ENCODE measurements at places on chromosomes 4 and X.

- DNase-seq = no peak
Observed at GRCh38 chrX:111349101-111349500, 62.9 kb downstream of the DCX start.

DNA sequence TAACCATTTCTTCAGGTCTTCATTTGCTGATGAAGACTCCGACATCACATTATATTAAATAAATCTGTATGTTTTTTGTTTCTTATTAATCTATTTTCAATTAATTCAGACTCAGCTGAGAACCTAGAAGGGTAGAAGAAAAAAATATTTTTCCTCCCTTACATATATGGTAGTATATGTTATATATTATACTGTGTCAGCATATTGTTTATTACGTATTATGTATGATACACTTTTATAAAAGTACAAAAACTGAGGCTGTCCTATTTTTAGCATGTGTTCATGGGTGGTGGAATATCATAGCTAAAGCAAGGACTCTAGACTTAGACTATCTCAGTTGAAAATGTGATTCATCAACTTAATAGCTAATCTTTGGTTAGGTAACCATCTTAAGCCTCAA lies 149.3 kb downstream of the CENPC start:
- no peak for DNase-seq

- no peak for DNase-seq
Observed at GRCh38 chrX:154717824-154718223, 33.1 kb downstream of the GAB3 start.

DNA sequence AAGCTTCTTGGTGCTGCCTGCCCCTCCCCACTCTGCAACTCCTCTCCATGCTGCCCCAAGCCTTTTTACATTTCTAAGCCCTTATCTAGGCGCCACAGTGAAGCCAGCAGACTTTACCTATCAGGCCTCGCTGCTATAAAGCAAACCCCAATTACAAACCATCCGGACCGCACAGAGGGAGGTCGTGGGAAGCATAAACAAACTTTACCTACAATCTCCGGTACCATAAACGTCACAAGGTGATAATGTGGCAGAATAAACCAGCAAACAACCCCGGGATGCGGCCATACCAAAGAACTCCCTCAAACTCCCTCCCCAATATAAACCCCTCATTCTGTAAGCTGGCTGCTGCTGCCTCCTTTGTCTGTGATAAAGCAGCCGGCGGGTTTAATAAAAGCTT lies 54.0 kb upstream of the ZCCHC13 start:
- no peak for DNase-seq

- no peak for DNase-seq
Observed at GRCh38 chr4:53502094-53502493, 89.2 kb downstream of the LNX1 start.

- DNase-seq = no peak
Observed at GRCh38 chrX:31340587-31340986, 268.7 kb upstream of the FTHL17 start.

DNA sequence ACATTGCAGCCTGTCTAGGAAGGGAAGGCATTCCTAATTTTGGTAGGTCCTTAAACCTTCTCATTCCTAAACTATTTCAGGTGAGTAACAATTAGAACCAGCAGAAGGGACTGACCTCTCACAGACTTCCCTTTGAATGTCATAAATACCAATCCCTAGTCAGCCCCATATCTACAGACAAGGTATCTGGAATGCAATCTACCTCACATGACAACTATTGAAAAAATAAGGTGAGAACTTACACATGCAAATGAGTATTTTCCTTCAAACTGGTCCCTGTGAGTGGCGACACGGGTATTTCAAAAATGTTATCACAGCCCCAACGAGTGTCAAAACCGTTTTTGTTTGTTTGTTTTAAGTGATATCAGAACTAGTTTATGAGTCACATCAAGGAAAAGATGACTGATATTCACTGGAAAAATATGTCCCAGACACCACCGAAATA lies 102.4 kb upstream of the VCX2 start:
- DNase-seq = no peak

DNA sequence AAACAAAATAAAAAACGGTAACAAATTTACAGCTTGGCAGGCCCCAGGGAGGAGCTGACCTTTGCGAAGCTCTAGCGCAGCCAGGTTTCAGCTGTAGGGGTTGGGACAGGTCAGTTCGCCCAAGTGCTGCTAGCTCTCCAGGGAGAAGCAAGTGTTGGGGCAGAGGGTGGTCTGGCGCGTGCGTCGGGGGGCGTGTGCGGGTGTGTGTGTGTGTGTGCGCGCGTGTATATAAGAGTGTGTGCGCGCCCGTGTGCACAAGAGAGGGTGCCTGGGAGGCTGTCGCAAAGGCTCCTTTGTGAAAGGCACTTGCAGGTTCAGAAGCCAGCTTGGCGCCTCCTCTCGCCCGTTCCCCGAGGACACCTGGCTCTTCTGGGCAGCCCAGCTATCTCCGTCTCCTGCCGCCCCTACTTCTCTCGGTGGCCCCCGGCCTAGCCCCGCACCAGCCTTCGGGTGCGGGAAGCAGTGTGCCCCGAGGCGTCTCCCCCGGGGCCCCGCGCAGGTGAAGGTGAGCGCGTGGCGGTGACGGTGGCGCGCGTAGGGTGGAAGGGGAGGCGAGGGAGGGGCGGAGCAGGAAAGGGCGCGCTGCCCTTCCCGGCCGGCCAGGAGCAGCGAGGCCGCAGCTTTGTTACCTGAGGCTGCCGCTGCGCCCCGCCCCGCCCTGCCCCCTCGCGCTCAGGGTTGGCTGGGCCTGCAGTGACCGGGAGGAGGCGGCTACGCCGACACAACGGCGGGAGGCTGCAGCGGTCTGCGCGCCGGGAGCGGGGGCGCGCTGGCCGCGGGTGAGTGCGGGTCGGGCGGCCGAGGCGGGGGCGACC lies at the start of gene FHDC1:
Gene FHDC1 (plus strand): TSS at position 693 of the 815 bp plus-strand sequence. CDS start 6,735 bp downstream, outside the sequence.
- DNase-seq = no peak

- no peak for DNase-seq
Observed at GRCh38 chr4:172750910-172751309, 417.7 kb upstream of the GALNT7 start.

DNA sequence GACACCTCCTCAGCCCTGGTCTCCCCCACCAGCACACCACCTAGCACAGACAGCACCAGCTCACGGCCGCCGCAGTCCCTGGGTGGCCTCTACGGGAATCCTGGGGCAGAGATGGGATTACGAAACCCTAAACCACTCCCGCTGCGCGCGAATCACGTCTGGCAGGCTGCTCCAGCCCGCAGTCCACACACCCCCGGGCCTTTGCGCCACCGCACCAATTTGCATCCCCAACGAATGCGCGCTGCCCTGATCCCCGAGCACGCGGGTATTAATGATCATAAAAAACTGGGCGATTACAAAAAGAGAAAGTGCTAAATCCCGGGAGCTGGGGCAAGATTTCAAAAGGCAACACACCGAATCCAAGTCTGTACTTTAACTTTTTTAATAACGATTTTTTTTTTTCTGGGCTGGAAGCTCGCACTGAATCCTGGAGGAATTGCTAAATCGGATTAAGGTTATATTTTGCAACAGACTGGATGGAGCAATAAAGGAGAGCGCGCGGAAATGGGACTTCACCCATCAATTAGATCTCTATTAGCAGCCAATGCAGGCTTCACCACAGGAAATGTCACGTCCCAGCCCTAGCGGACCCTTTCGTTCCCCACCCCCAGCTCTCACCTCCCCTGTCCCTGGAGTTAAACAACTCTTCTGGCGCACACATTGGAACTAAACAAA lies 69.8 kb upstream of the TMEM33 start:
- peak; percentile 11 for DNase-seq

DNA sequence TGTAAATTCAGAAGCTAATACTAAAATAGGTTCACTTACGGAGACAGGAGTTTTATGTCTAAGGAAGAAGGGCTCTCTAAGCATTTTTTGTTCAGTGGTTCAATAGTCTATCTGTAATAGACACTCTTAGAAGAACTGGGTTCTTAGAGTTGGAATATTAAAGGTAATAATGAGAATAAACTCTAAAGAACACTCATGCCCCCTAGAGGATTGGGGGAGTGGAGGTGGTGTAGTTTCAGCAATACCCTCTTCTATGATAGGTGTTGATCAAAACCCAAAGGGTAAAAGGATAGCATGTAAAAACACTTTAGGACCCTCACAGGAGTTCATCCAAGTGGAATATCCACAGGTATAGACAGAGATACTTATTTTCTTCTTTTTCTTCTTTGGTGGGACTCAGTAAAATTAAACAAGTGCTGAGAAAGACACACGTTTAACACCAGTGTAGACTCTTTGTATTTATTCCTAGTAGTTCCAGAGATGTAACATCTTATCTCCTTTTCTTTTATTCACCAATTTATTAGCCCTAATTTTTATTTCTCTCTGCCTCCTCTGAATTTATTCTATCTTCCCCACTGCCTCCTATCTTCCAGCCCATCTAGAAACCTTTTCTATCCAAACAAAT lies 25.7 kb upstream of the MND1 start:
- DNase-seq = peak; percentile 18

- no peak for DNase-seq
Observed at GRCh38 chr4:26780539-26780938, 80.1 kb upstream of the STIM2 start.

- peak; percentile 24 for DNase-seq
Observed at GRCh38 chr4:111639876-111640275, 505.4 kb upstream of the FAM241A start.

DNA sequence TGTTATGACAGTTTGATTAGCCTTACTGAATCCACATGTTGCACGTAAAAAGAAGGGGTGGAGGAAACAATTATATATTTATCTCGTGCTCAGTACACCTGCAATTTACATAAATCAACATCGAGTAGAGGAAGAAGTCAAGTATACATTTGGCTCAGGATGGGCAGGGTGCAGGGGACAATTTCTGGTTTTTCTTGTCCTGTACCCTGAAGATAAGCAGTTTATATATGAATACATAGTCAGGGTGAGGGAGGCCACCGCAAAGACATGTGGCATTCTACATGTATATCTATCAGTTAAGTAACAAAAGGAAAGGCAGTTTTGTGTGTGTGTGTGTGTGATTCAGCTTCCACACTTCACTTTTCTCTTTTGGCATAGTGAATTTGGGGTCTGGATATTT lies 11.1 kb upstream of the EREG start:
- DNase-seq = no peak

- DNase-seq = no peak
Observed at GRCh38 chr4:69754926-69755580, 5.4 kb downstream of the SULT1B1 start.

DNA sequence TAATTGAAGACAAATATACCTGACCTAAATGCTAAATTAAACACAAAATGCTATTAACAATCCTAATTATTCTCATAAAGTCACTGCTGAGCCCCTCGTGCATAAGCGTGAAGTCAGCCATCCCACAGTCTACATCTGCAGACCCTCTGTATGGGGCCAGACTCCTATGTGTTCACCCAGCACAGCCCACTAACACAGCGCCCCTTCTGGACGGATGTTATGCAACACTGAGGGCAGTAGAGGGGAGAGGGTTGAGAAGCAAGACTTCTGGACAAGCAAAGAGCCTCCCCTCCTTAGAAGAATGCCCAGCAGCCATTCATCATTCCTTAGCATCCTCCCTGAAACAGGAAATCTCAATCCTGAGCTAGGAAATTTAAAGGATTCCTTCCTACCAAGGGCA lies 7.9 kb downstream of the TRPC3 start:
- no peak for DNase-seq

DNA sequence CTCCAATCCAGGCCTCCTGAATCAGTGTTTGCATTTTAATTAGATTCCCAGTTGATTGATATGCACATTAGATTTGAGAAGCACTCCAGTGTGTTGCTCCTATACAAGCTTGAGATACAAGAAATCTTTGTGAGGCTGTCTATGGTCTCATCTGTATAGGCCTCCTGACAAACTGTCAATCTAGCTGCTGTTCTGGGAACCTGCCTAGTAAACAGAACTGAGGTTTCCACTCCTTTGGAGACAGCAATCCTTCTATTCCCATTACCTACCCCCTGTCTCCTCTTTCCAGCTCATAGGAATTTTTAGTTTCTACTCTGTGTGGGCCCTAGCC lies 306.1 kb upstream of the EMCN start:
- DNase-seq = no peak

- DNase-seq = no peak
Observed at GRCh38 chr4:73019462-73020047, 50.0 kb downstream of the COX18 start.

- DNase-seq = no peak
Observed at GRCh38 chr4:169164669-169165415, 105.9 kb downstream of the SH3RF1 start.

GRCh38 chrX:39816871-39817731 lies 280.7 kb downstream of the BCOR start:
- DNase-seq = no peak

- DNase-seq = no peak
Observed at GRCh38 chr4:1574601-1575417, 109.3 kb downstream of the FAM53A start.

DNA sequence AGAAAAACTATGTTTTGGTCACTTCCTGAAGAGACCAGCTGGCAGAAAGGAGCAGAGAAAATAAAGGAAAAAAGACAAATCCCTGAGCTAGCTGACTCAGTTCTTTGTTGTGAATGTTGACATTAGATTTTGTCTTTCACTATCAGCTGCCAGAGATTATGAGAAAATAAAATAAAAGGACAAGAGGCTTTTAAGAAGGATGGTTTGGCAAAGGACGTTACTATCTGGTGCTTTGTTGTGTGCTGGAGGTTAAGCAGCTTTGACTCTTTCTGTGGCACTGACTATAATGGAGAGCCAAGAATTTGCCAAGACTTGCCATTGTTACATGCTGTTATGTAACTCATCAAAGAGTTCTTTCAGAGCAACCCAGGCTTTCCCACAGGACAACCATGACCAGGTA lies 12.1 kb downstream of the ASB5 start:
- no peak for DNase-seq

GRCh38 chr4:152926959-152927358 lies 9.2 kb upstream of the FHDC1 start:
- no peak for DNase-seq

- DNase-seq = no peak
Observed at GRCh38 chrX:11789809-11790208, 31.8 kb downstream of the MSL3 start.

DNA sequence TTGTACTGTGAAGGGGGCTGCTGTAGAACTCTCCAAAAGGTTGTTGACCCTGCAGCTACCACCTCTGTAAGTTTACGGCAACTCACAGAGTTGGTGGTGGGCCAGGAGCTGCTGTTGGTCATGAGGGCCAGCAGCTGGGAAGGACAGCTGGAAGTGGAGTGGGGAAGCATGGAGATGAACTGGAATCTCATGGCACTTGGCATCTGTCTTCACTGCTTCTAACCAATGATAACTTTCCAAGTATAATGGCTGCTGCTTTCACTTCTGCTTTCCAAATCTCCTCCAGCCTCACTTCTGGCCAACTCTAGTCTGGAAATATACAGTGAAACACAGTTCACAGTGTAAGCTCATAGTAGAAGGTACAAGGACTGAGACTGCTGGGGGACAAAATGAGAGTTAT lies 126.5 kb upstream of the INTU start:
- no peak for DNase-seq

- DNase-seq = no peak
Observed at GRCh38 chrX:115949900-115950822, 220.4 kb upstream of the AGTR2 start.

GRCh38 chr4:122814426-122814825 lies 12.2 kb upstream of the FGF2 start:
- no peak for DNase-seq
